ENCODE measurements at places on chromosomes 11 and 22.

- H3K27me3 ChIP-seq = no peaks in the 10 kb centered on the region
- H3K27ac ChIP-seq = no peak overlapping the region
- H3K4me1 ChIP-seq = no peaks in the 10 kb centered on the region
- DNase-seq = no peak
- no peaks in the 10 kb centered on the region for H3K36me3 ChIP-seq
- H3K4me3 ChIP-seq = no peak overlapping the region
Observed at GRCh38 chr11:42770444-42771065, 541.2 kb upstream of the API5 start.

GRCh38 chr11:113645593-113646349 lies 60.3 kb downstream of the TMPRSS5 start:
- DNase-seq = no peak
- no peaks in the 10 kb centered on the region for H3K36me3 ChIP-seq
- H3K4me3 ChIP-seq = no peak overlapping the region
- H3K4me1 ChIP-seq = no peaks in the 10 kb centered on the region
- H3K27ac ChIP-seq = no peak overlapping the region
- H3K27me3 ChIP-seq = no peaks in the 10 kb centered on the region

GRCh38 chr22:36208914-36209313 lies 7.3 kb upstream of the APOL4 start:
- H3K27ac ChIP-seq = no peak overlapping the region
- no peak for DNase-seq
- H3K4me1 ChIP-seq = no peaks in the 10 kb centered on the region

DNA sequence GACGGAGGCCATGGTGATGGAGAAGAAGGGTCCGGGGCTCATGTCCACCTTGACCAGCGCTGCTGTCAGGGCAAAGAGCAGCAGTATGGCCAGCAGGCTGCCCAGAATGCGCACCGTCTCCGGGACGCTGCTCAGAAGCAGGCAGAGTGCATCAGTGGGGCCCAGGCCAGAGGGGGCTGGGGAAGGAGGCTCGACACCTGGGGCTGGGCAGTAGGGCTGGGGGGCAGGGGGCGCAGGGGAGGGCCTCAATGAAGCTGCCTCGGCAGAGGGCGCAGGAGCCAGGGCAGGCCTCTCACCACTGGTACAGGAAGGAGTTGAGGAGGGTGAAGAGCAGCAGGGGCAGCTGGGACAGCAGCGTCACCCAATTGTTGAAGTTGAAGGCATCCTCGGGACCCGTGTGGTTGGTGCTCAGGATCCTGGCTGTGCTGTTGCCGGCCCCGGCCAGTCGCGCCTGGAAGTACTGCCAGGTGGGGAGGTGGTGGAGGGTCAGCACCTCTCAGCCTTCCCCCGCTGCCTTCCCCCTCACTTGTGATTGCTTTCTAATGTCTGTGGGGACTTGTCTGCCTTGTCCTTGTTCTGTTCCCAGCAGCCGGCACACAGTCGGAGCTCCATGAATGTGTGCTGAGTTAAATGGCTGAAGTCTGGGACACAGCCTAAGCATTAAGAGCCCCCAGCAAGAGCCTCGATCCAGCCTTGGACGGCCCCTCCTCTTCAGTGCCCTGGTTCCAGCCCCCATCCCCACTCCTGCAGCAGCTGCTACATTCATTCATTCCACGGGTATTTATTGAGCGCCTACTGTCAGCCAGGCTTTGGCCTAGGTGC lies 2.3 kb downstream of the SLC29A2 start:
- H3K4me1 ChIP-seq = no peaks in the 10 kb centered on the region
- DNase-seq = no peak
- no peak overlapping the region for H3K27ac ChIP-seq
- peaks cover 46% of the 10 kb centered on the region for H3K27me3 ChIP-seq

GRCh38 chr11:13487661-13488030 lies 8.2 kb downstream of the PTH start:
- H3K27ac ChIP-seq = no peak overlapping the region
- H3K36me3 ChIP-seq = no peaks in the 10 kb centered on the region
- H3K27me3 ChIP-seq = no peaks in the 10 kb centered on the region
- H3K4me3 ChIP-seq = no peak overlapping the region
- no peak for DNase-seq

GRCh38 chr11:79259800-79260199 lies 181.0 kb downstream of the TENM4 start:
- no peaks in the 10 kb centered on the region for H3K27me3 ChIP-seq
- no peak for DNase-seq
- H3K4me1 ChIP-seq = no peaks in the 10 kb centered on the region
- no peaks in the 10 kb centered on the region for H3K36me3 ChIP-seq
- H3K4me3 ChIP-seq = no peak overlapping the region

- no peak for DNase-seq
- peaks cover 88% of the 10 kb centered on the region for H3K4me1 ChIP-seq
- H3K27me3 ChIP-seq = no peaks in the 10 kb centered on the region
- peaks cover 8% of the 10 kb centered on the region for H3K36me3 ChIP-seq
- H3K4me3 ChIP-seq = no peak overlapping the region
Observed at GRCh38 chr11:8723711-8724110, 41.1 kb downstream of the RPL27A start.

- no peak for DNase-seq
- H3K4me3 ChIP-seq = no peak overlapping the region
- no peaks in the 10 kb centered on the region for H3K4me1 ChIP-seq
- no peak overlapping the region for H3K27ac ChIP-seq
- no peaks in the 10 kb centered on the region for H3K27me3 ChIP-seq
Observed at GRCh38 chr11:17229481-17230152, 21.8 kb upstream of the PIK3C2A start.

GRCh38 chr11:82796998-82797961 lies 63.6 kb upstream of the FAM181B start:
- no peak overlapping the region for H3K4me3 ChIP-seq
- no peaks in the 10 kb centered on the region for H3K36me3 ChIP-seq
- no peaks in the 10 kb centered on the region for H3K27me3 ChIP-seq
- no peaks in the 10 kb centered on the region for H3K4me1 ChIP-seq
- H3K27ac ChIP-seq = no peak overlapping the region

DNA sequence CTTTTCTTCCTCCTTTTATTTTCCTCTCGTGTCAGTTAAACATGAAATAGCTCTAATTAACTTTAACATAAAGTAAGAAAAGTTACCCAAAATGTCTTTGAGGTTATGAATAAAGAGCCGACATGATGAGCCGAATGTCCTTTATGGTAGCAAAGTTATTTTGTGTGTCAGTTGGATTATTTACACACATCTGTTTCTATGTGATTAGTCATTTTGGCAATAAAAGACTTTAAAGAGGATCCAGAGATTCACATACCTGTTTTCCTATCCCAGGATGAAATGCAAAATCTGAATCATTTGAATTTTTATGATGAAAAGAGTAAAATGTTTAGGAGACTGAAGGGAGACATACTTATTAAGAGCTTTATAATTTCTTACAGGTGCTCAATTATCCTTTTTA lies 34.0 kb upstream of the TECTA start:
- peaks cover 7% of the 10 kb centered on the region for H3K4me1 ChIP-seq
- peaks cover 39% of the 10 kb centered on the region for H3K36me3 ChIP-seq
- no peak for DNase-seq
- no peak overlapping the region for H3K4me3 ChIP-seq
- H3K27ac ChIP-seq = no peak overlapping the region

DNA sequence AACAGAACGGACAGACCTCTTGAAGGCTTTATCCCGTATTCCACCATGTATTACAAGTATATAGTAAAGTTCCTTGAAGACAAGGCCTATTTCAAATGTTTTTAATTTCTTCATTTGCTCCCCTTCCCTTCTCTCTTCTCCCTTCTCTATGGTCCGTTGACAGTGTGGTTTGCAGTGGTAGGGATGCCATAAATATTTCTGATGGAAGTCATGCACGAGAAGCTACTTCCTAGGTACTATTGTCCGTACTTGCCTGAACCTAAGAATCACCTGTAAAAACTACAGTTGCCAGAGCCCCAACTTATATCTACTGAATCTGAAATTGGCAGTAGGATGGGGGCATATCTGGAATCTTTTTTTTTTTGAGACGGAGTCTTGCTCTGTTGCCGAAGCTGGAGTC lies 2.8 kb downstream of the PISD start:
- no peaks in the 10 kb centered on the region for H3K27me3 ChIP-seq
- H3K27ac ChIP-seq = no peak overlapping the region
- peaks cover 14% of the 10 kb centered on the region for H3K4me1 ChIP-seq
- no peak overlapping the region for H3K4me3 ChIP-seq
- no peak for DNase-seq
- H3K36me3 ChIP-seq = no peaks in the 10 kb centered on the region

GRCh38 chr11:98003606-98004371 lies 1017.0 kb upstream of the CNTN5 start:
- H3K27ac ChIP-seq = no peak overlapping the region
- DNase-seq = no peak
- H3K27me3 ChIP-seq = no peaks in the 10 kb centered on the region
- H3K4me1 ChIP-seq = no peaks in the 10 kb centered on the region

- no peak overlapping the region for H3K4me3 ChIP-seq
- no peak overlapping the region for H3K27ac ChIP-seq
- no peaks in the 10 kb centered on the region for H3K27me3 ChIP-seq
- no peaks in the 10 kb centered on the region for H3K36me3 ChIP-seq
- no peak for DNase-seq
- no peaks in the 10 kb centered on the region for H3K4me1 ChIP-seq
Observed at GRCh38 chr11:69353696-69354544, 60.0 kb downstream of the MYEOV start.
